Mammary microvascular endothelial cell (primary cell): ENCODE measurements at places on chromosomes 1 and 21. TPM values are rescaled to one million over a fixed set of nuclear protein-coding genes. Genes with fewer than 3 reads are reported as not detected.

The CCT3 gene
- 398 and 431 TPM in 2 replicates for total RNA-seq

The CCDC24 gene
- 0.80 and 0.89 TPM in 2 replicates for total RNA-seq

The MYBPH gene
- total RNA-seq, result not detected in 2 replicates

The ZRANB2 gene
- total RNA-seq, result 28.7 and 36.0 TPM in 2 replicates

The EXOC8 gene
- total RNA-seq, result 10.8 and 11.0 TPM in 2 replicates

The CAMK2N1 gene
- 2.2 and 3.7 TPM in 2 replicates for total RNA-seq

The APCS gene
- not detected in 2 replicates for total RNA-seq

The MMEL1 gene
- total RNA-seq, result 0.25 and 3.0 TPM in 2 replicates

The DPT gene
- total RNA-seq, result not detected in 2 replicates

The PLA2G2A gene
- total RNA-seq, result not detected in 2 replicates

The METTL13 gene
- total RNA-seq, result 27.9 and 39.8 TPM in 2 replicates

The FCGR3A gene
- total RNA-seq, result not detected in 2 replicates

The KIRREL1 gene
- 22.6 and 22.9 TPM in 2 replicates for total RNA-seq

The VAMP3 gene
- total RNA-seq, result 180 and 183 TPM in 2 replicates

The CHRM3 gene
- not detected in 2 replicates for total RNA-seq

The NHLH2 gene
- total RNA-seq, result not detected in 2 replicates

The RNPC3 gene
- total RNA-seq, result 3.1 and 6.8 TPM in 2 replicates

The TENT5C gene
- total RNA-seq, result 0.69 and 1.00 TPM in 2 replicates

The LCE6A gene
- not detected in 2 replicates for total RNA-seq

The HECTD3 gene
- total RNA-seq, result 42.4 and 45.8 TPM in 2 replicates

The GNAT2 gene
- 0.07 and 0.34 TPM in 2 replicates for total RNA-seq

The CFAP141 gene
- not detected in 2 replicates for total RNA-seq

The LMX1A gene
- not detected in 2 replicates for total RNA-seq

The SEC16B gene
- 1.1 and 1.4 TPM in 2 replicates for total RNA-seq

The PTGS2 gene
- 4.6 and 4.9 TPM in 2 replicates for total RNA-seq

The GPX7 gene
- total RNA-seq, result 18.5 and 19.3 TPM in 2 replicates

The OR2L5 gene
- not detected in 2 replicates for total RNA-seq

The ACOT11 gene
- 3.3 and 5.1 TPM in 2 replicates for total RNA-seq

The ADPRS gene
- total RNA-seq, result 84.1 and 88.7 TPM in 2 replicates

The MNDA gene
- total RNA-seq, result not detected in 2 replicates

The ORC1 gene
- 10.5 and 11.1 TPM in 2 replicates for total RNA-seq

The SLC25A33 gene
- 5.7 and 6.9 TPM in 2 replicates for total RNA-seq

The CLCNKA gene
- not detected in 2 replicates for total RNA-seq

The ADAMTSL4 gene
- 0.40 and 0.44 TPM in 2 replicates for total RNA-seq

The CD101 gene
- total RNA-seq, result 0.10 TPM in 1 of 2 replicates, not detected in the other

The FNDC10 gene
- total RNA-seq, result 2.1 and 3.1 TPM in 2 replicates

The FCRLA gene
- 0.27 and 0.74 TPM in 2 replicates for total RNA-seq

The CLSTN1 gene
- total RNA-seq, result 65.7 and 66.3 TPM in 2 replicates

The LIPI gene
- not detected in 2 replicates for total RNA-seq

The CSMD2 gene
- under 0.01 TPM in 2 replicates for total RNA-seq

The NID1 gene
- total RNA-seq, result 84.1 and 87.7 TPM in 2 replicates

The SMIM1 gene
- not detected in 2 replicates for total RNA-seq

The HPCAL4 gene
- not detected in 2 replicates for total RNA-seq

The SIM2 gene
- 0.10 TPM in 1 of 2 replicates, not detected in the other for total RNA-seq

The TP73 gene
- not detected in 2 replicates for total RNA-seq

The ANKRD65 gene
- total RNA-seq, result 0.47 and 0.64 TPM in 2 replicates
